ENCODE measurements at places on chromosomes 13 and 19.

GRCh38 chr13:76214001-76214400, 577.9 kb downstream of the LMO7 start:
- no peak for DNase-seq

DNA sequence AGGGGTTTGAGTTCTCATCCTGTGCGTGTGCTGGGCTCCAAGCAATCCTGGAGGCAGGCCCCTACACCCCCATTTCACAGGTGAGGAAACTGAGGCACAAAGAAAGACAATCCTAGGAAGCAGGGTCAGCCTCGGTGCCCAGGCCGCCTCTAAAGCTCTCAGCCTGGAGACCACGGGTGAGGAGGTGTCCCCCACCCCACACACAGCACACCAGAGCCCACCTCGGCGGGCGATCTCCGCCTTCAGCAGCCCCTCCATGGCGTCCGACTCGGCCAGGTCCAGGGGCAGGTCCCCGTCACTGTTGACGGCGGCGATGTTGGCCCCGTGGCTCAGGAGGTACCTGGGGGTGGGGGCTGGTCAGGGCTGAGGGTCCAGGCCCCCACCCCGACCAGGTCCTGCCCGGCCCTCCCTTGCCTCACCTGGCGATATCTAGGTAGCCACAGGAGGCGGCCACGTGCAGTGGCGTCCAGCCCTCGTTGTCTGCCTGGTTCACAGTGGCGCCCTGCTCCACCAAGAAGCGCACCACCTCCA, 5.1 kb downstream of the PPP1R12C start:
- no peak for DNase-seq

- no peak for DNase-seq
Observed at GRCh38 chr19:46818812-46819211, 30.4 kb upstream of the SLC1A5 start.

GRCh38 chr13:42814868-42815267, 33.5 kb downstream of the FAM216B start:
- DNase-seq = no peak

- DNase-seq = peak; percentile 40
Observed at GRCh38 chr13:30371649-30372265, 50.5 kb upstream of the UBE2L5 start.

GRCh38 chr13:26200811-26201210, 21.3 kb downstream of the RNF6 start:
- no peak for DNase-seq

DNA sequence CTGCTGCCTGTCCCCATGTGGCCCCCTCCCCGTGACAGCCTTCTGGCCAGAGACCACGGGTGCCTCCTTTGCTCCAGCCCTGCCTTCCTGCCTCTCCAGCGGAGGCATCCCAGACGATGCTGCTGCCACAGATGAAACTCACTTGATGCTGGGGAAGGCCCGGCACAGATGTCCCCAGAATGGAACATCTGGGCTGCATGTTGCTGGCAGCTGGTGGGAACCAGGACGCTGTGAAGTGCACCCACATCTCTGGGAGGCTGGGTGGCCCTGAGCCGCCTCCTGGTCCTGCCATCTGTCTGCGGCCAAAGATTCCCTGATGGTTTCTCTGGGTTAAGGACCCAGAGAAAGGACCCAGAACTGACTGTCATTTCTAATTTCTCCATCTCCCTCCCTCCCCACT, 51.9 kb upstream of the PTPRS start:
- DNase-seq = no peak

- DNase-seq = no peak
Observed at GRCh38 chr19:40081411-40081810, 9.3 kb downstream of the ZNF780A start.

DNA sequence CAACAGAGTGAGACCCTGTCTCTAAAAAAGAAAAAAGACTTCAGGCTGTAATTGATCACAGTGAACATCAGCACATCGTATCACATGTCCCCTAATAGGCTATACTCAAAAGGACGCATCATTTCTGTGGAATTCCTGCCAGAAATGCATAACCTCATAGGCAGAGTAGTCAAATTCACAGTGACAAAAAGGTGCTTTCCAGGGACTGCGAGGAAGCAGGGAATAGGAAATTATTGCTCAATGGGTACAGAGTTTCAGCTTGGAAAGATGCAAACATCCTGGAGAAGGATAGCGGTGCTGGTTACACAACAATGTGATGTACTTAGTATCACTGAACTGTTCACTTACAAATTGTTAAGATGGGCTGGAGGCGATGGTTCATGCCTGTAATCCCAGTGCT, 41.1 kb upstream of the MRI1 start:
- no peak for DNase-seq

DNA sequence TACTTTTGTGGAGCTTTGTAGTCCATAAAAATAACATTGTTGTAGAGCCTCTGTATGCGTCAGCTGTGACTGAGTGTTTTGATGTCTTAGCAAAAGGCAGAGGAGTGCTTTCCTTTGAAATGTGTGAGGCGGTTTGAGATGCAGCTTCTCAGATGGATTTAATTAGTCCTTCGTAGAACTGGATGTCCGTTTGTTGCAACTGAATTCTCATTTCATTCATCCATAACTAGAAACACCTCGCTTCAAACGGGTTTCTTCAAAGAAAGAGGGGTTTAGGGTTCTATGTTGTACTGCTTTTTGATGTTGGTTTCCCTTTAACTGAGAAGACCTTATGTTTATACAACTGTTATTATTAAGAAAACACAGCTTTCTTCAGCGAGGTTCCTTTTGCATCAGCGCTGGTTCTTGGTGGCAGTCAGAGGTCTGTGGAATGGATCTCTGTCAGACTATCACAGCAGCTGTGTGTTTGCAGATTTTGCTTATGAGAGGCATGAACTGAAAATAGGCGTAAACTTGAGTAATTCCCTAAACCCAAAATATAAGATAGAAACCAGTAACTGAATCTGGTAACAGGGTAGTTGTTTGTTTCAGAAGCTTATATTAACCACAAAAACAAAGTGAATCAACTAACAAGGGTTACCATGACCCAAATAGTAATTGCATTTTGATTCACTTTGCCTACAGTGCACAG, 194.4 kb downstream of the GGACT start:
- DNase-seq = no peak

DNA sequence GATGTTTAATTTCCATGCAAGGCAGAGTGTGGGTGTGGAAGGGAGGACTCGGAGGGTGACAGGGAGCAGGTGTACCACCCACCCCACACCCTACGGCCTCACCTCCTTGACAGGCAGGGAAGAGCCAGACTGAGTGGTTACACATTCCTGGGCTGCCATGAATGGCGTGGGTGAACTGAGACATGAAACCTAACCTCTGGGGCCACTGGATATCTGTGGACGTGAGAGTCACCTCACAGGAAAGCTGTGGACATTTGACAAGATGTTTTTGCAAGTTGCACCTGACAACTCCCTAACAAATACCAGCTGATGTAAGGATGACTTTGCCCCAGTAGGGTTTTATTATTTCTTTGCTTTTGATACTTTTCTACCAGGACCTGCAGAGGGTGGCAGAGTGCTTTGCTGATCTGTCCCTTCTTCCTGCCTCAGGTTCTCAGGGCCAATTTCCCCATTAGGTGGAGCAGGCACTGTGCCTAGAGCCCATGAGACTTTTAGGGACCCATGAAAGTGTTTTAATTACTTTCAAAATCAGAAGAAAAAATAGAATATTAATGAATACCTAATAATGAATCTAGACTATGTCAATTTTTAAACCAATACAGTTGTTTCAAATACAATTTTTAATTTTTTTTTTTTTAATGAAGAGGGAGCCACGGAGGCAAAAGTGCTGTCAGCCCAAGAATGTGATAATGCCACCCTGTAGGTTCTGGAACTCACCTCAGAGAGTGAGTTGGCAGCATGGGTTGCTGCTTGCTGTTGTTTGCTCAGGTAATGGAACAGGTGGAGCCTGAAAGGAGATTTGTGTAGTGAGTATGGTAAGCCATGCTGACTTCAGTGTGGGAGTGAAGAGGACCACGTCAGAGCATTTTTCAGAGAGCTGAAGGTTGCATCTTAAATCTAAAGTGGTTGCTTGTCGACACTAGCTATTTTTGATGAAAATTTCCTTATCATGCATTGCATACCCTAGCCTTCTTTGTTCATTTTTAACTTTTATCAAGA, 58.0 kb upstream of the CYSLTR2 start:
- peak; percentile 4 for DNase-seq

DNA sequence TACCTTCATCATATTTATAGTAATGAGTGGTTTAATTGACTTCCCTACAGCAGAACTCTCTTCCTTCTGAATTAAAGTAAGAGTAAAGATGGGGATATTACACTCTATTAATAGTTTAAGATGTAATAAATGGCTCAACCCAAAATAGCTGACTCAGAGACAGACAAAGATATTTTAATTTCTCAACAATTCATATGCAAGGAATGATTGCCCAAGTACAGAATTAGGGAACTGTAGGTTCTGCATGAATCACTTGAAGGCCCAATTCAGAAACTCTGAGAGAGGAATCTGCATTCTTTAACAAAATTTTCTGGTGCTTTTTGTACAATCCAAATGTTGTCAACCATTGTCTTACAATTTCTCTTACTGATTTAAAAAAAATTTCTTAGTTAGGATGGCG, 42.9 kb upstream of the PCDH9 start:
- no peak for DNase-seq

GRCh38 chr13:45295536-45295935, 45.4 kb downstream of the TPT1 start:
- DNase-seq = no peak
